ENCODE measurements at places on chromosomes 2 and 18. TPM values are rescaled to one million over a fixed set of nuclear protein-coding genes. Genes with fewer than 3 reads are reported as not detected.
A peak's percentile ranks its signal among the peaks of the same experiment; 100 is the strongest.

DNA sequence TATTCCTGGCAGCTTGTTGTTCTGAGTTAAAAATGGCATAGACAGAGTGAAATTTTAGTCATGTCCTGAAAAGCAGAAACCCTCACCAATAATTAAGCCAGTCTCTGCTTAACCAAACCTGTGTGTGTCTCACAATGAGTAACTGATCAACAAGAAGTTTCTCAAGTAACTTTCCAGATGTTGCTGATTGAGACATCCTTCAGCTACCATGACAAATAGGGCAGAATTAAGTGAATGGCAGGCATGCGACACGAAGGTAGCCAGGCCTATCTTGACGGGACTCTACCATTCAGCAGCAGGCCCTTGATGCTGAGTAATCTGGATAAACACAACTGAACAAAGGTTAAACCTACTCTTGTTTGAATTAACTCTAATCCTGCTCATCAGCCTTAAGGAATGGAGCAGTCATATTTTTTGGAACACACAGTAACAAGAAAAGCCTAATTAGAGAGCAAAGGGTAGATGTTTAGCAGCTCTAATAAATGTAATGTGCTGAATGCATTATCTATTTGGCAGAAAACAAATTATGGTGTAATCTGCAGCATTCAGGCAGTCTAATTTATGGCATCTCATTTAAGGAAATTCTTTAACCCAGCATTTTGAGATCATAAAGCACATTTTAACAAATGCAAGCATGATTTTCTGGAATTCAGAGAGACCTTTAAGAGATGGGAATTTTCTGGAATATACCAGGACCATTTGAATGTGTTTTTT is 159.5 kb upstream of the EPHA4 start:
- no peak overlapping the region for H3K27ac ChIP-seq
- no peaks in the 10 kb centered on the region for H3K36me3 ChIP-seq
- no peaks in the 10 kb centered on the region for H3K27me3 ChIP-seq
- DNase-seq = no peak
- H3K4me1 ChIP-seq = no peaks in the 10 kb centered on the region

- no peaks in the 10 kb centered on the region for H3K4me1 ChIP-seq
- H3K27ac ChIP-seq = no peak overlapping the region
- H3K36me3 ChIP-seq = no peaks in the 10 kb centered on the region
- no peak overlapping the region for H3K4me3 ChIP-seq
- DNase-seq = no peak
Observed at GRCh38 chr2:109448946-109449788, 164.6 kb downstream of the SEPTIN10 start.

DNA sequence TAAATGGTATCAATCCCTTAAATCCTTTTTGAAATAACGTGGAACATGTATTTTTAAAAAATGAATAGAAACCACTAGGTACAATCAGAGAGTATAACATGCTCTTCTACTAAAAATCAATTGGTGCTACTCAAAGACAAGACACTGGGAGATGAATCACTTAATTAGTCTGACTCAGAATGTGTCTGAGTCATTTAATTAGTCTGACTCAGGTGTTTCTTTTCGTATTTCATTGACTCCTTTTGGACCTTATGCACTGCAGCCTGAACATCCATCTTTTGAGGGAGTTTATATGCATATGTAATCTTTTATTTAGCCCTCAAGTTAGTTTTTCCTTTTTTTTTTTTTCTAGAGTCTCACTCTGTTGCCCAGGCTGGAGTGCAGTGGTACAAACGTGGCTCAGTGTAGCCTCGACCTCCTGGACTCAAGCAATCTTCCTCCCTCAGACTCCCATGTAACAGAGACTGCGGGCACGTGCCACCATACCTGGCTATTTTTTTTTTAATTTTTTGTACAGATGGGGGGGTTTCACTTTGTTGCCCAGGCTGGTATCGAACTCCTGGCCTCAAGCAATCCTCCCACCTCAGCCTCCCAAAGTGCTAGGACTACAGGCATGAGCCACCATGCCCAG is 26.5 kb downstream of the PPP4R3B start:
- peaks cover 21% of the 10 kb centered on the region for H3K4me1 ChIP-seq
- peaks cover 8% of the 10 kb centered on the region for H3K36me3 ChIP-seq
- DNase-seq = peak; percentile 59
- H3K27me3 ChIP-seq = no peaks in the 10 kb centered on the region
- no peak overlapping the region for H3K4me3 ChIP-seq
- H3K27ac ChIP-seq = peak overlapping the region; percentile 53

GRCh38 chr2:237627441-237628246 is at the start of gene LRRFIP1:
Gene LRRFIP1, plus strand, starts transcription at chr2:237627587. Its CDS starts 58 bp downstream, at chr2:237627645.
- H3K27ac ChIP-seq = no peak within 1 kb of the TSS
- H3K27me3 ChIP-seq = peaks cover 71% of the 10 kb centered on the region
- H3K36me3 ChIP-seq = no peaks in the 10 kb centered on the region
- H3K4me3 ChIP-seq = peak within 1 kb of the TSS; percentile 38
- DNase-seq = no peak

- no peaks in the 10 kb centered on the region for H3K36me3 ChIP-seq
- no peak overlapping the region for H3K27ac ChIP-seq
- no peak for DNase-seq
- H3K4me3 ChIP-seq = no peak overlapping the region
- no peaks in the 10 kb centered on the region for H3K27me3 ChIP-seq
Observed at GRCh38 chr18:44179693-44180092, 501.0 kb upstream of the SETBP1 start.

- peaks cover 8% of the 10 kb centered on the region for H3K4me1 ChIP-seq
- no peaks in the 10 kb centered on the region for H3K36me3 ChIP-seq
- H3K4me3 ChIP-seq = no peak overlapping the region
- DNase-seq = no peak
- no peak overlapping the region for H3K27ac ChIP-seq
- peaks cover 13% of the 10 kb centered on the region for H3K27me3 ChIP-seq
Observed at GRCh38 chr2:112005406-112006075, 49.5 kb upstream of the TMEM87B start.

- no peaks in the 10 kb centered on the region for H3K36me3 ChIP-seq
- no peak overlapping the region for H3K27ac ChIP-seq
- no peaks in the 10 kb centered on the region for H3K4me1 ChIP-seq
- DNase-seq = no peak
- H3K27me3 ChIP-seq = no peaks in the 10 kb centered on the region
Observed at GRCh38 chr2:179765666-179766065, 95.7 kb downstream of the ZNF385B start.

- peaks cover 7% of the 10 kb centered on the region for H3K4me1 ChIP-seq
- DNase-seq = no peak
- no peaks in the 10 kb centered on the region for H3K36me3 ChIP-seq
- H3K4me3 ChIP-seq = no peak overlapping the region
- H3K27ac ChIP-seq = no peak overlapping the region
Observed at GRCh38 chr2:224909885-224910573, 132.2 kb downstream of the DOCK10 start.

DNA sequence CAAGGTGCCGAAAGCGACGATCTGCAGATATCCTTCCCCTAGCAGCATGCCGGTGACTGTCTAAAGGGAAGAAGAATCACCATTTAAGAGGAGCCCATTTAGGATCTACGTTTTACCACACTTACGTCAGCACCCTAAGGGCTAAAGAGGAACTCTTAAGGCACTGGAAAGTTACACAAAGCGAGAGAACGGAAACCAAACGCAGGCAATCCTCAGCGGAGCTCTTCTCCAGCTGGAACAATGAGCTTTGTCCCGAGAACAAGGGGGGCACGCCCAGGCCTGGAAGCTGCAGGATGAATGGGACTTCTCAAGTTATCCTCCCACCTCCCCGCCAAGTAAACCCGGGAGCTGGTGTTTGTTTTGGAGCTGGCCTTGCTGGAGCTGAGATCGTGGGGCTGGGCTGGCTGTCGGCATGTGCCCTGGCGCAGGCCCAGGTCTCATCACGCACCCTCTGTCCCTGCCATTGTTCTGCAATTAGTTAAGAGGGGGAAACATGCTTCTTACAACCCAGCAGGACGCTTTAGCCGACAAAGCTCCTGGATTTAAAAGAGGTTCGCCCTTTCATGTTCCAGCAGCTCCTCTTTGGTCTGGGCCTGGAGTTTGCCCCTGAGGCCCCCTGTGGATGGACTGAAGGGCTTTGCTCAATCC is 36.4 kb downstream of the PXDN start:
- H3K4me3 ChIP-seq = peak overlapping the region; percentile 0
- no peaks in the 10 kb centered on the region for H3K27me3 ChIP-seq
- peaks cover 32% of the 10 kb centered on the region for H3K4me1 ChIP-seq
- peak; percentile 61 for DNase-seq
- no peaks in the 10 kb centered on the region for H3K36me3 ChIP-seq
- peak overlapping the region; percentile 89 for H3K27ac ChIP-seq

DNA sequence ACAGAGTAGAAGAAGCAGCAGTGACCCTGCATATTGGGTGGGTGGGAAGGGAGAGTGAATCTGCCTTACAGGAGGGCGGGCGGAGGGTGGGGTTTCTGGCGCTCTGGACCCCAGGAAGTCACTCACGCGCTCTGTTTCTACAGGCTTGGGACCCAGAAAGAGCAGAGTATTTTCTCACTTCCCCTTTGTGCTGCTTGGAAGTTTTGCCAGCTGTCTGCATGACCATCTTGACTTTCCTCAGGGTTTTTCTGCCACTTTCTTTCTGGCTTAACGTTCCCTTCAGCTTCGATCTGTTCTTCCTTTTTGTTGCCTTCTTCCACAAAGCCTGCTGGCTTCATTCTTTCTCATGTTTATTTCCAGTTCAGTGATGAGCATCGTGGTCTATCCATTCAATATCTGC is 383.1 kb downstream of the GALR1 start:
- no peak for DNase-seq
- H3K27me3 ChIP-seq = no peaks in the 10 kb centered on the region
- no peaks in the 10 kb centered on the region for H3K36me3 ChIP-seq
- no peak overlapping the region for H3K4me3 ChIP-seq
- H3K27ac ChIP-seq = no peak overlapping the region
- no peaks in the 10 kb centered on the region for H3K4me1 ChIP-seq

DNA sequence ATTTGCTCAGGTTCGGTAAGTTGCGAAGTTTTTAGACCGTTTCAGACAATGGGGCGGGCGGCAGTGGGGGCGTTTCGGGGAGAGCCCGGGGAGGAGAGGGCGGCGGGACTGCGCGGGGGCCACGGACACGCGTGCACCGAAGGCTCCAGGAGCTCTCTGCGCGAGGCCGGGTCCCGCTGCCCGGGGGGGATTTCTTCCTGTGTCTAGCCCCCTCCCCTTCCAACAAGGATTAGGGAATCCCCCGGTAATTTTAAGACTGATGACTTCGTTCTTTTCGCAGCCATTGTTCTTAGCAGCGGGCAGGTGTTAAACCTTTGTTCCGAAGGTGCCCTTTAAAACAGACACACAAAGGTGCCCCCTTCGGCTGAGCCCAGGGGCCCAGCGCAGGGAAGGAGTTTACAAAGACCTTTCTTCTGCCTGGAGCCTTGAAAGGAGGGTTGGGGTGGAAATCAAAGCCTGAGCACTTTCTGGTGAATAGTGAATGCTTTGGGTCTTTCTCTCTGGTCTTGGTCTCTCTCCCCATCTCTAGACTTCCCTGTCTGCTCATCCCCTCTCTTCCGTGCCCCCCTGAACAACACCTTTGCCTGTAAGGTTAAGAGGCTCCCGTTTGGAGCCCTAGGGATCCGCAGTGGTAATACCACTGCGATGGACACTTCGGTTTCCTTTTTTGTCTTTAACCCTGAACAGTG is 2.1 kb downstream of the TRIB2 start:
- DNase-seq = no peak
- H3K27me3 ChIP-seq = no peaks in the 10 kb centered on the region
- no peak overlapping the region for H3K27ac ChIP-seq
- H3K36me3 ChIP-seq = no peaks in the 10 kb centered on the region
- peak overlapping the region; percentile 96 for H3K4me3 ChIP-seq

DNA sequence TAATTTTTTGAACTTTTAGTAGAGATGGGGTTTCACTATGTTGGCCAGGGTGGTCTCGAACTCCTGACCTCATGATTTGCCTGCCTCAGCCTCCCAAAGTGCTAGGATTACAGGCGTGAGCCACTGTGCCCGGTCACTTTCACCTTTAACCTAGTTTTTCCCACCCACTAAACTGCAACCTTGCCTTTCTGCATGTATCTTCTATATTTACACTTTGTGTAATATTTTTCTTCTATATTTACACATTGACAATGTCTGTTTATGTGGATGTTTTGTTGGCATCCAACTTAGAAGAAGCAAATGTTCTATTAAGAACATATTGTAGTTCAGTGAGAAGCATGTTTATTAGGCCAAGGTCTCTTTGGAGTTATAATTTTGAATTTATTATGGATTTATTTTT is 26.7 kb downstream of the SNRPD1 start:
- H3K27ac ChIP-seq = no peak overlapping the region
- peaks cover 1% of the 10 kb centered on the region for H3K36me3 ChIP-seq
- no peak overlapping the region for H3K4me3 ChIP-seq
- no peak for DNase-seq
- H3K27me3 ChIP-seq = no peaks in the 10 kb centered on the region

- no peak overlapping the region for H3K27ac ChIP-seq
- DNase-seq = no peak
- H3K27me3 ChIP-seq = no peaks in the 10 kb centered on the region
- no peaks in the 10 kb centered on the region for H3K4me1 ChIP-seq
- H3K4me3 ChIP-seq = no peak overlapping the region
- no peaks in the 10 kb centered on the region for H3K36me3 ChIP-seq
Observed at GRCh38 chr2:78418021-78418420, 607.5 kb upstream of the REG3G start.

The SLC38A11 gene
- polyA plus RNA-seq = not detected

The TPRKB gene
- 32.3 TPM for polyA plus RNA-seq

The CABYR gene
- 6.9 TPM for polyA plus RNA-seq

The AMER3 gene
- not detected for polyA plus RNA-seq

The PROKR1 gene
- not detected for polyA plus RNA-seq

The ARHGAP28 gene
- 0.43 TPM for polyA plus RNA-seq
